ENCODE measurements at places on chromosomes 11 and 22. TPM values are rescaled to one million over a fixed set of nuclear protein-coding genes. Genes with fewer than 3 reads are reported as not detected.

DNA sequence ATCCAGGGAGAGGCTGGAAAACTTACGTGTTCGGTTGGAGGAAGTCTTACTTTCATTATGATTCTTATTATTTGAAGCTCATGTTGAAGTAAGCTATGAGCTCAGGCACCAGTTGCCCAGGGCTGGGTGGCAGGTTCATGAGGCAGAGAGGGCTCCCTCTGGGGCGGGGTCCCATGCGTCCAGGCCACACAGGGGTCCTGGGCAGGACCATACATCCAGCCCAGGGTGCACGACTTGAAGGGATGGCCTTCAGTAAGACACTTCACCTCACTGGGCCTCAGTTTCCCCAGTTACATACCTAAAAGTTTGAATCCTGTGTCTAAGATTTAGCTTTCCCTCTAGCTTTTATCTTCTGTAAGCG lies 107.3 kb upstream of the B3GAT1 start:
- no peak for DNase-seq

- peak; percentile 4 for DNase-seq
These were observed 112.5 kb downstream of the KCNQ1OT1 start for GRCh38 chr11:2587132-2587930.

DCPS gene
- 24.6 TPM for total RNA-seq

BARX2 gene
- total RNA-seq, result not detected

P4HA3 gene
- total RNA-seq, result not detected
